GM03348 (cell line): ENCODE measurements at places on chromosomes 16 and 17.

- no peak for DNase-seq
Measured at GRCh38 chr16:11260596-11260966, 4.6 kb upstream of the SOCS1 start.

GRCh38 chr17:70137451-70138230 is 31.7 kb upstream of the KCNJ2 start:
- peak; percentile 77 for DNase-seq

GRCh38 chr16:69306031-69306430 is 5.1 kb upstream of the VPS4A start:
- no peak for DNase-seq

GRCh38 chr16:777826-778225 is 10.4 kb downstream of the RPUSD1 start:
- DNase-seq, result no peak

GRCh38 chr16:34803683-34804416 is 1344.4 kb downstream of the TP53TG3F start:
- no peak for DNase-seq

DNA sequence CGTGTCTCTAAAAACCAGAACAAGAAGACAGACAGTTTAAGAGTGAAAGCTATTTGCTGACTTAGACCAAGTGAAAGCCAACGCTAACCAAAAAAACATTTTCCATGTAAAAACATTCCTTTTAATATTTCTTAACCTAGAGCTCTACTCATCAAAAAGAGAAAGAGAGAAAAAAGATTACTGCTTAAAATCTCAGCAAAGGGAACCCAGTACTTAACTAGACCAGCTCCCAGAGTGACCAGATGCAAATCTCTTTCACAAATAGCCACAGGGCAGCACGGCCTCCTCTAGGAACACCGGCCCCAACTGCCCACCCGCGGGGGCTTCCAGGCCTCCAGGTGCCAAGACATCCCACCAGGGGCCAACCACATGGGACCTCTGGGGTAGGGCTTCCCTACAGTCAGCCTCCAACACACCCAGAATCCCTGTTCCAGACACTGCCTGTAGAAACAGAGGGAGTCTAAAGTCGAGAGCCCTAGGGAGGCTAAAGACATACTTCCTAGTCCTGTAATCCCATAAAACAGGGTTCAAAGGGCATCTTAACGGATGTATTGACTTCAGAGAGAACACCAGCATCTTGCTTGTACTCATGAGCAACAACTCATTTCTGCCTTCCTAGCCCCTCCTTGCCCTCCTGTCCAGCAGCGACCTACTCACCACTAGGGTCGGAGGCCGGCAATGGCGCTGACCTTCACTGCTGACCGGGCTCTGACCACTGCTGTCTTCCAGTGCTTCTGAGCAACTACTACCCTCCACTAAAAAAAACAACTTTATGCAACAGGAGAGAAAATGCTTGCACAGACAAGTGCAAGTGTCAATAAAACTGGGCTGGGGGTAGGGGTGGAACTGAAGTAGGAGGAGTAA is 21.3 kb downstream of the ZCCHC14 start:
- DNase-seq, result peak; percentile 36

GRCh38 chr16:85611444-85612190 is 1.5 kb upstream of the GSE1 start:
- peak; percentile 96 for DNase-seq

DNA sequence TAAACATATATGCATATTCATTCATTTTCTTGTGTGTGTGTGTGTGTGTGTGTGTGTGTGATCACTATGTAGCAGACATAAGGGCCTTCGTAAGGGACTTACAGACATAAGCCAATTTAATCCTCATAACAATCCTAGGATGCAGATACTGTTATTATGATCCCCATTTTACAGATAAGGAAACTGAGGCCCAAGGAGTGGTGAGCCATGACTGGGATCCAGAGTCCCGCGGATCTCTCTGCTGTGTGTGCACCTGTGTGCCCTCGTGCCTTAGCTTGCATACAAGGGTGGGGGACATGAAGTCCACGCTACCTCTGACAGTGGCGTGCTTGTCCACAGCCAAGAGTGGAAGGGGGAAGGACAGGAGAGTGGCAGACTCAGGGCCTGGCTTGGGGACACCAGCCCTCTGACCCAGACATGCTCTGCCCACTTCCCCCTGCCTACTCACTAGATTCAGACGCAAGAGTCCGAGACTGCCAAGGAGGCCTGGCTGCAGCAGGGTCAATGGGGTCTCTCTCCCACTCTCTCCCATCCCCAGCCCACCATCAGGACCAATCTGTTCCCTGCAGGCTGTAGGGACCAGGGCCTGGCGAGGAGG is 9.8 kb upstream of the SMTNL2 start:
- no peak for DNase-seq

GRCh38 chr17:43467981-43468581 is 15.7 kb upstream of the DHX8 start:
- DNase-seq, result peak; percentile 91

DNA sequence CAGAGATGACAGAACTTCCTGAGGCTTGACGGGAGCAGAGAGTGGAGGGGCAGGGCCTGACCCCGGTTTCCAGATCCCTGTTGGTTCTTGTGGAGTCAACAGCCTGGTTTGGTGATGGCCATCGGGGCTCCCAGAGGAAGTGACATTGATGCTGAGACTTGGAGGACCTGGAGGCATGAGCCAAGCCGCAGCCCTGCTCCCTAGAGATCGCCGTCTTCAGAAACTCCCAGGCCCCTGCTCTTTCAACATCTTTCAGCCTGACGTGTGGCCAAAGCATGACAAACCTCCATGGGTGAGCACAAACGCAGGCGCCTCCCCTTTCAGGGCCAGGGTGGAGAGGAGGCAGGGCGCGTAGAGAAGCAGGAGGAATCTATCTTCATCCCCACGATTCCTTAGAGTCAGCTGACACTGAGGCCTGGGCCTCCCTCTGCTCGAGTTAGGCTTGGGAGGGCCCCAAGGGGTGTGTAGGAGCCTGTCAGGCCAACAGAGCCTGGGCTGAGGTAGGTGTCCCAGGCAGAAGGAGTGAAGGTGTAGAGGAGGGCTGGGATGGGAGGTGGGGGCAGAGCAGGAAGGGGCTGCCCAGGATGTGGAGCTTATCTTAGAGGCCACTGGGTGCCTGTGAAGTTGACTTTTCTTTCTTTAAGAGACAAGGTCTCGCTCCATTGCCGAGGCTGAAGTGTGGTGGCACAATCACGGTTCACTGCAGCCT is 56.1 kb upstream of the MED9 start:
- peak; percentile 58 for DNase-seq

DNA sequence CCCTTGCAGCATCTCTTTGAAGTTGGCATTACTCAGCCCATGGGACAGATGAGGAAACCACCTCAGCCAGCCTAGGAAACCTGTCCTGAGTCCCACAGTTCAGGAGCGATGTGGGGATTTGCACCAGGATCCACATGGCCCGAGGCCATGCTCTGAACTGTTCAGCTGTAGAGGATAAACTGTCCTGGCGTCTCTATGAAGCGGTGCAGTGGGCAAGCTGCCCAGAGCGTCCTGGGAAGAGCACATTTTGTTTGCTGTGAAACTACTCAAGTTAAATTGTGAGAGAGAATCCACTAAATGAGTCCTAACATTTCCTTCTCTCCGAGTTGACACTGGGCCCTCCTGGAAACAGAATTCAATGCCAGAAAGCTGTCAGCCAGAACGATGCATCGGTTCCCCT is 276.6 kb upstream of the TNRC6C start:
- DNase-seq, result no peak

DNA sequence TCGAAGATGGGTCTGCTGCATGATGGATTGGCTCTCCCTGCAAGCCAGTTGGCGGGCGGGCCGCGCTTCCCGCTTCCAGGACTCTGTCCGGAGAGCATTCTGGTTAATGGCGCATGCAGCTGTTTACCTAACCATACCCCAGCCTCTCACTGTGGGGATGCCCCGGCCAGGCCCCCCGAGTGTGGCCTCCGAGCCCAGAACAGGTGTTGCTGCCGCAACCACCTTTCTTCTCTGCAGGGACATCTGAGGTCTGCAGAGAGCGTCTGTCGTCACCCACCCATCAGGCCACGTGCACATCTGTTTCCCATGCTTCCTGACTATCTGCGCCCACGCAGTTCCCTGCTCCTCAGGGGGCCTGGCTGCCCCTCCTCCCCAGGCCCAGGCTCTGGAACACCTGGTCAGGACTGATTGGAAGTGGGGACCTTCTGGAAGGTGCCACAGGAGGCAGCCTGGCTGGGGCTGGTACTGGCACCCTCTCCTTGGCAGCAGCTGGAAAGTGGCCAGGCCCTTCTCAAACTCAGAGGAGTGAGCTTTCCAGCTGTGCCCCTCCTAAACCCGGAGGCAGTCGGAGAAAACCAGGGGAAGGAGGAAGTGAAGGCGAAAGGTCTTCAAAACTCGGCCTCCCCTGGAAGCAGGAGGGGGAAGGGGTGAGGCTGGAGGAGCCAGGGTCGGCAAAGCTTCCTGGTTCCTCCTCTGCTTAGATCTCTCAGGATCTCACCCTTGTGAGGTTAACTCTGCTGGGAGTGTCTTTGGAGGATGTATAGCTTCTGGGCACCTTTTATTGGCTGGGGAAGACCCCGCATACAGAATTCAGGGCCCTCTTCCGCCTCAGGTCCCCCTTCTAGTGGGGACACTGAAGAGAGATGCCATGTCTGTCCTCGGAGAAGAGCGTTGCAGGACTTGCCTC is 64.5 kb upstream of the CIBAR2 start:
- DNase-seq, result no peak
